Stimulated activated CD8-positive, alpha-beta memory T cell treated with anti-CD3 and anti-CD28 coated beads, Interleukin-7, amount 100 ng/mL, for 48 hours (primary cell): ENCODE measurements at places on chromosomes 3 and 15.
A peak's percentile ranks its signal among the peaks of the same experiment; 100 is the strongest.

- DNase-seq = peak; percentile 12
Measured at GRCh38 chr3:108662142-108662738, 72.7 kb downstream of the DZIP3 start.

DNA sequence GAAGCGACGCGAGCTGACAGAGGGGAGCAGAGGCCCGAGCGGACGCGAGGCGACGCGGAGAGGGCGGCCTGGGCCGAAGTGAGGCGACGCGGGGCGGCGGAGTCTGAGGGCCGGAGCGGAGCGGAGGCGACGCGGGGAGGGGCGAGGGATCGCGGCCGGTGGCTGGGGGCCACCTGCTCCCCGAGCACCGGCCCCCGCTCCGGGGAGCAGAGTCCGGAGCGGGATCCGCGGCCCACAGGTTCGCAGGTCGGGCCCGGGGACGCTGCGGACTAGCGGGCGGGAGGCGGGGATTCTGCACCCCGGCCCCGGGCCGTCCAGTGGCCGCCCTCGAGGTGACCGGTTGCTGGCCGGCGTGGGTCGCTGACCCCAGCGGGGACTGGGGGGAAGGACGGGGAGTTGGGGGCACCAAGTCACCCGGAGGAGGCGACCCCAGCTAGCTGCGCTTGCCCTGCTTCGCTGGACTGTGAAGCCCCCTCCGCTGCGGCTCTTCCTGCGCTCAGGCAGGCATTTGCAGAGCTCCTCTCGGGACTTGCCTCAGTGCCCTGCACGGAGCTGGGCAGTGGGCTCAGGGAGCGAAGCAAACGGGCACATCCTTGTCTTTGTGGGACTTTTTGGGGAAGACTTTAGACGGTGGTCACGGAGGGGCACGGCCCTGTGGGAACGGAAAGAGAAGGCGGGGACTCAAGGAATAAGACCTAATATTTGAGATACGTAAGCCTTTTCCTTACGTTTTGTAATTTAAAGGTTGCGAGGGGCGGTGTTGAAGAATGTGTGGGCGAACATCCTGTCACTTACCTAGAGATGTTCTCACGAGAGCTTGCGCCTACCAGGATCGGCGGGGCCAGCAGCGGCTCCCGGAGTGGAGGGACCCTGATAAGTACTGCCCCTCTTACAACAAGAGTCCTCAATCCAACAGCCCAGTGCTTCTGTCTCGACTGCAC is 566 bp downstream of the HMCES start:
- DNase-seq = peak; percentile 60

- DNase-seq = no peak
Measured at GRCh38 chr3:161474139-161474538, 22.5 kb upstream of the OTOL1 start.

- no peak for DNase-seq
Measured at GRCh38 chr15:58543664-58544335, 112.0 kb downstream of the LIPC start.

DNA sequence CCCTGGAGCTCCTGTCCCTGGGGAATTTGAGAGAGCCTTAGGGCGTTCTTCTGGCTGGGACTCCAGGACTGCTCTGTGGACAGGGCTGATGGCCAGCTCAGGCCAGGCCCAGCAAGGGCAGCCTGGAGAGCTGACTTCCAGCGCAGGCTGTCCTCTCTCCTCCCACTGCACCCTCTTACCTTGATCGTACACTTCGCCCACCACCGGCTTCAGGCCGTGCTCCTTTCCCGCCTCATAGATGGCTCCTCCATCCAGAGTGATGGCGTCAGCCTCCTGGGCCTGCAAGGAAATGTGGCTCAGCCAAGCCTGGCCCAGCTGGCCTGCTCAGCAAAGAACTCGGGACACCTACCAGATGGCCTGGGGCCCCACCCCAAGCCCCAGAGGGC is 3.1 kb downstream of the MELTF start:
- DNase-seq = no peak

- no peak for DNase-seq
Measured at GRCh38 chr15:95325763-95326404, 1004.6 kb upstream of the NR2F2 start.

DNA sequence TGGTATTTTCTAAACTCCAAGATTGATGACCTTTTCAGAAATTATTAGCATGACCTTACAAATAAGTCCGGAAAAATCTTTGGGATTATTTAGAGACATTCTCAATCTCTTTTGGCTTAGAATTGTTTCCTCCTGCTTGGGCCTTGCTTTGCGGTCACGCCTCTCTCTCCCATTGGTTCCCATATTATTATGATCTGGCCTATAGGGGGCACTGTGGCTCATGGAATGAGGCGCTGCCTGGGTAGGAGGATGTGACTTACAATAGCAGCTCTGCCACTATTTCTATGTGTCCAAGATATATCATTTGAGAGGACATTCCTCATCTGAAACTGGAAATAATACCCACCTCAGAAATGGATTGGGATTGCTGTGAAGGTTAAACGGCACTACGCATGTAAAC is 464.9 kb downstream of the MFSD1 start:
- no peak for DNase-seq

GRCh38 chr3:50572158-50572557 is 2.8 kb downstream of the HEMK1 start:
- DNase-seq = peak; percentile 64

- no peak for DNase-seq
Measured at GRCh38 chr3:183437061-183437460, 8.6 kb upstream of the MCF2L2 start.

- DNase-seq = peak; percentile 65
Measured at GRCh38 chr3:44104668-44105321, 136.9 kb upstream of the TOPAZ1 start.

- DNase-seq = no peak
Measured at GRCh38 chr3:49296781-49297411, 19.9 kb upstream of the C3orf62 start.

GRCh38 chr3:127887321-127887720 is 27.7 kb upstream of the KBTBD12 start:
- no peak for DNase-seq

- no peak for DNase-seq
Measured at GRCh38 chr3:5115506-5116162, 6.5 kb upstream of the ARL8B start.

GRCh38 chr3:105862217-105862616 is 6.6 kb downstream of the CBLB start:
- no peak for DNase-seq

DNA sequence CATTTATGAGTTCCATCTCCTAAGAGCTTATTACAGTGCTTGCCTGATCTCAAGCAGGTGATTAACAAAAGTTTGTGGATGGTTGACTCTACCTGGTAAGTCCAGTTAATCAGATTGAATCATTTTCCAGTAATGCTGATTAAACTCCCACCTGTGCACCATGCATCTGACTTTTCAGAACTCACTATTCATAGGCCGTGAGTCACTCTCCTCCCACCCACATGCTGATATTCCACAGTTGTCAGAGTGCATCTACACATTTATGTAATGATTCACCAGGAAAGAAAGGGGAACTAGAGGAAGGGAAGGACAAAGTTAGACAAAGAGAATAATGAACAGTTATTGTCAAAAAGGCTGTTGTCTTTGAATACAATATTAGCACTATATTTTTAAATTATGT is 106.2 kb upstream of the UBE3A start:
- DNase-seq = no peak

GRCh38 chr3:5058471-5058951 is 63.6 kb upstream of the ARL8B start:
- DNase-seq = no peak

GRCh38 chr3:14438262-14438661 is 35.9 kb downstream of the SLC6A6 start:
- no peak for DNase-seq

- no peak for DNase-seq
Measured at GRCh38 chr3:58664611-58665010, 2.0 kb downstream of the FAM3D start.

DNA sequence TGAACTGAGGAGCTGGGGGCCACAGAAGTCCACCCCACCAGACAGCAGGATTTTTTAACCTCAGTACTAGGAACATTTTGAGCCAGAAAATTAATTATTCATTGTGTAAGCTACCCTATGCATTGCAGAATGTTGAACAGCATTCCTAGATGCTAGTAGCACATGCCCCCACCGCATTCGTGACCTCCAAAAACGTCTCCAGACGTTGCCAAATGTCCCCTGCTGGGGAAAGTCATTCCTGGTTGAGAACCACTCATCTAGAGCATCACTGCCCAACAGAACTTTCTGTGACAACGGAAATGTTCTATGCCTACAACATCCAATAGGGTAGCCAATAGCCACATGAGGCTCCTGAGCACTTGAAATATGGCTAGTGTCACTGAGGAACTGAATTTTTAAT is 333.5 kb downstream of the FOXP1 start:
- no peak for DNase-seq
